Thymus (tissue), 14 donors: ENCODE measurements at places on chromosomes 2 and 18. TPM values are rescaled to one million over a fixed set of nuclear protein-coding genes. Genes with fewer than 3 reads are reported as not detected.

DNA sequence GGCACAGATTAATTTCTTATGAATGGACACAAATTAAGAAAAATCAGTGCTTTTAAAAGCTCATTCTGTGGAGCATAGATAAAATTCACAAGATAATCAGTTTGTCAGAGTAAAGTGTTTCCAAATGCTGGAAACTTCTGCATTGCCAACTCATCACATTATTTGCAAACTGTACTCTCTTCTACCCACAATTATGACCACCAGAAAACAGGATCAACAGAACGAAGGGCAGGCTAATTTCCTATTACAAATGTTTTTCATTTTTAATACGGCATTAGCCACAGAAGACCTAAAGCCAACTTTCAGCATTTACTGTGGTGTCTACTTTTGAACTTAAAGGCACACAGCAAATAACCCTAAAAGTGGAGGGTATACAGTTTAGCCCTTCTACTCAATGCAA, 6.0 kb downstream of the IRS1 start:
- H3K4me1 ChIP-seq = peaks cover 42% of the 10 kb centered on the region
- no peak for DNase-seq
- H3K4me3 ChIP-seq = peak overlapping the region; percentile 46
- peaks cover 30% of the 10 kb centered on the region for H3K36me3 ChIP-seq
- peak overlapping the region; percentile 6 for H3K27ac ChIP-seq
- peaks cover 3% of the 10 kb centered on the region for H3K27me3 ChIP-seq

- H3K36me3 ChIP-seq = no peaks in the 10 kb centered on the region
- no peaks in the 10 kb centered on the region for H3K4me1 ChIP-seq
- no peak for DNase-seq
- H3K27ac ChIP-seq = no peak overlapping the region
- H3K27me3 ChIP-seq = no peaks in the 10 kb centered on the region
Observed at GRCh38 chr18:33951031-33951430, 273.7 kb downstream of the NOL4 start.

DNA sequence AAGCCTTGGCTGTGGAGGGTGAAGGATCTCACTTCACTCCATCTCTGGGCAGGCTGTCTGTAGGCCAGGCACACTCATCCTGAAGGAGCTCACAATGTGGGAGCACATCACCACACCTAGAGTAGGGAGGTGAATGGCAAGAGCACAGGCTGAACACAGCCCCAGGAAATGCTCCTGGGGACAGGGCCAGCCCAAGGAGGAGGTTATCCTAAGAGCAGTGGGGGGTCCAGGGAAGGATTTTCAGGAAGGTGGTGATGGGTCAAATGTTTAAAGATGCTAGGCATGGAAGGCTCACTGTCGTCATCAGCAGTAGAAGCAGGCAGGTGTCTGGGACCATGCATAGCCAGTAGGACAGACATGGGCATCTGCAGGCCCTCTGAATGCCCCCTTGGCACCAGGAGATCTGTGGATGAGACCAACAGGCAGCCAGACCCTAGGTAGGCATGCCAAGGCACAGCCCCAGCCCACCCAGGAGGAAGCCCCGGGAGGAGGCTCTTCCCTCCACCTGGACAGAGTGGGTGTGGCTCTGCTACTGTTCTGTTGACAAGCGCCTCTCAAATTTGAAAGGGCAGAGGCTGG, 91.7 kb upstream of the RAB6C start:
- no peaks in the 10 kb centered on the region for H3K27me3 ChIP-seq
- no peaks in the 10 kb centered on the region for H3K36me3 ChIP-seq
- H3K27ac ChIP-seq = no peak overlapping the region

DNA sequence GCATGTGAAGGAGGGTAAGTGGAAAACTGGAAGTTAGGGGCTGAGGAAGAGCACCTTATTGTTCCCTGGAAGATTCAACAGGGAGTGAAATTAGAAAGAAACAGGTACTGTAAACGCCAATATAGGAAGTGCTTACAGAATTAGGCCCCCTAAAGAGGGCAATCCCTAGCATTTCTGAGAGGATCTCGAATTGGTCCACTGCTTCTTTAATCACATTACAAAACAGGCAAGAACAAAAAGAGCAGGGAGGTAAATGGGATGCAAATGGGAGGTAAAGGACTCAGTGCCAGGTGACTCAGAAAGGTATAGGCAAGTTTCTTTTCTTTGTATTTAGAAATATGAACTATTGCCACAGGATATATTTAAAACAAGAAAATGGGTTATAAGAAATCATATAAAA, 116.4 kb upstream of the FANCL start:
- H3K27me3 ChIP-seq = no peaks in the 10 kb centered on the region
- no peak overlapping the region for H3K27ac ChIP-seq
- H3K4me3 ChIP-seq = no peak overlapping the region
- no peaks in the 10 kb centered on the region for H3K36me3 ChIP-seq

DNA sequence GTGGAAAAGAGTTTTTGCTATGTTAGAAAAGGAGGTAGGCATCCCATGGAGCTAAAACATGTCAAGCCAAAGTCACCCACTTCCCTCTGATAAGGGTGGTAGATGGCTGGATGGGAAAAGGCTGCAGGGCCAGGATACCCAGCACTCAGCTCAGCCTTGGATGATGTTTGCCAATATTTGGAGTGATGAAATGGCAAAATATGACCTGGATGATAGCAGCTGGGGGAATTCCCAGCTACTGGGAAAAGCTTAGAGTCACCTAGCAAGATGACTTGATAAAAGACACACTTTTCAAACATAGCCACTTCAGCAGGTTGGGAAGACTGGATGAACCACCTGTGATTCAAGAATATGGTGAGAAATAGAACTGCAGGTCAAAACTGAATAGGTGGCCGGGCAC, 10.1 kb downstream of the RFX8 start:
- H3K36me3 ChIP-seq = no peaks in the 10 kb centered on the region
- H3K4me1 ChIP-seq = peaks cover 10% of the 10 kb centered on the region
- no peak overlapping the region for H3K27ac ChIP-seq

DNA sequence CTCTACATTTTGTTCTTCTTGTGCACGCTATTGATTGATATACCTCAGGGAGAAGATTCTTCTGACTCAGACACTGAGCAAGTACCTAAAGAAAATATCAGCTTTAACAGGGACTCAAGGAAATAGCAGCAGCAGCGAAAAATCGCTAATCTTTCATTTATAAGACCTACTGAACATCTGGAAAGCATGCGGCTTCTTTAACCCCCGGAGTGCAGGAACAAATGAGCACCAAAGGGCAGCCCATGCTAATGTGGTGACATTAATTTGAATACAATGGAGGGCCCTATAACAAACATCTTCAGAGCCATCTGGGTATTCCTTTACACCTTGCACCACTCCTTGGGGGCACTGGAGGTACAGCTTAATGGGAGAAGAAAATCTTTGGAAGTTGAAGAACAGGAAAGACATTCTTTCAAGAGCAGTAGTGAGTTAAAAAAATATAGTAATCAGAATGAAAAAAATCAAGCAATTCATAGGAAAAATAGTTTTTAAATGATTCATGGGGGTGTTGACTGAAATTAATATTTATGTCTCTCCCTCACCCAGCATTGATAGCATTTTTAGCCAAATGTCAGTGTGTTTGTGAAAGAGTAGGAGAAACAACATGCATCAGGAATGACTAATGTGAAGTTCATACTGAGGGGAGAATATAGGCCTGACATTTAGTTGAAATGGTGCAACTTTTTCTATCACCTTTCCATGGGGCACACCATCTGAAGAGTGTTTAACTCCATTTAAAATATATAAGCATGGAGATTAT, 281.7 kb downstream of the HRH4 start:
- no peaks in the 10 kb centered on the region for H3K4me1 ChIP-seq
- no peaks in the 10 kb centered on the region for H3K36me3 ChIP-seq
- H3K27ac ChIP-seq = no peak overlapping the region
- H3K27me3 ChIP-seq = no peaks in the 10 kb centered on the region
- no peak overlapping the region for H3K4me3 ChIP-seq

FOXI3 gene
- 0.05 TPM for total RNA-seq

LIPG gene
- 4.2 TPM for total RNA-seq

CREG2 gene
- 0.38 TPM for total RNA-seq

DLX1 gene
- 0.09 TPM for total RNA-seq

LOXL3 gene
- 1.4 TPM for total RNA-seq

UGT1A10 gene
- 0.09 TPM for total RNA-seq

RNU2-63P gene
- total RNA-seq = 91.1 TPM
